ENCODE measurements at places on chromosomes 16 and 17. TPM values are rescaled to one million over a fixed set of nuclear protein-coding genes. Genes with fewer than 3 reads are reported as not detected.

LLGL2 gene
- total RNA-seq = 69.6 TPM

DNAAF8 gene
- 0.70 TPM for total RNA-seq

CES3 gene
- total RNA-seq = 28.3 TPM

OR2C1 gene
- 0.19 TPM for total RNA-seq

Data from liver (tissue), 10 donors.